Ovary (tissue), 10 donors: ENCODE measurements at places on chromosomes 1 and 21. TPM values are rescaled to one million over a fixed set of nuclear protein-coding genes. Genes with fewer than 3 reads are reported as not detected.

HAX1 gene
- total RNA-seq, result 124 TPM

C8A gene
- not detected for total RNA-seq

GREM2 gene
- total RNA-seq, result 0.95 TPM

ATP5IF1 gene
- 189 TPM for total RNA-seq

BARHL2 gene
- not detected for total RNA-seq

RGS7 gene
- not detected for total RNA-seq

DNA sequence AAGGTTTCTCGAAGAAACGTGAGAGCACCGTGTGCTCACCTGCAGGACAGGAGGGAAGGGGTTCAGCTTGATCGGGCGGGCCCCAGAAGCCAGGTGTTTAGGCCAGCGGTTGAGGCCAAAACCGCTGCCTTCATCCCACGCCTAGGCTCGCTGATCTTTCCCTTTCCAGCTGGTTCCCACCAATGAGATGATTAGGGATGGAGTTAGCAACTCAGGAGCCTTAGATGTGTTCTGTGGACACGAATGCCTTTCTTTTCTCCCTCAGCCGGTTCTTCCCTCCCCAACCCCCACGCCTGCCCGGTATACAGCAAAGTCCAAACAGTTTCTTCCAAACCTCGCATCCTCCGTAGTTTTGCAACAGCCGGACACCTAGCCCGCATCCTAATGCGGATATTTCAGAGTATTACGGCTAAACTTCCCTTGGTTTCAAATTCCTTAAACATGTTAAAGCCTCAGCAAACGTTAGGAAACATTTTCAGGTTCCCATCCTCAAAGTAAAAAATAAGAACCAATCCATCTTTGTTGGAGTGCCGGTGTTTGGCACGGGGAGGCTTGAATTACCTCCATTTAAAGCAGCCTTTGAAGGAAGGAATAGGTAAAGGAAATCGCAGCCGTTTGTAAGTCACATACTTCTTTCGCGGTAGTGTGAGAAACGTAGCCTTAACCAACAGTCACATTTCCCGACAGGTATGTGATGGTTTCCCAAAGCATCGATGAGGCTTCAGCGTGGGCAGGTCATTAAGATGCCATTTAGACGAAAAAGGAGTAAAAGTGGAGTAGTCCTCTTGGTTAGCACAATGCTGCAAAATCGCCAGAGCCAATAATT lies 1.1 kb downstream of the LRRC8C start:
- no peaks in the 10 kb centered on the region for H3K36me3 ChIP-seq
- DNase-seq, result peak; percentile 45
- peak overlapping the region; percentile 95 for H3K27ac ChIP-seq
- H3K4me1 ChIP-seq, result no peaks in the 10 kb centered on the region
- H3K27me3 ChIP-seq, result no peaks in the 10 kb centered on the region
- peak overlapping the region; percentile 79 for H3K4me3 ChIP-seq

- no peak for DNase-seq
- no peak overlapping the region for H3K27ac ChIP-seq
- no peaks in the 10 kb centered on the region for H3K27me3 ChIP-seq
- H3K4me3 ChIP-seq, result no peak overlapping the region
Measured at GRCh38 chr1:208737922-208738321, 493.7 kb upstream of the PLXNA2 start.

- no peaks in the 10 kb centered on the region for H3K4me1 ChIP-seq
- no peak for DNase-seq
- no peak overlapping the region for H3K27ac ChIP-seq
- H3K4me3 ChIP-seq, result no peak overlapping the region
- H3K36me3 ChIP-seq, result no peaks in the 10 kb centered on the region
Measured at GRCh38 chr1:172167796-172168596, 252.5 kb upstream of the C1orf105 start.

GRCh38 chr1:173367136-173367535 lies 110.0 kb upstream of the PRDX6 start:
- no peak for DNase-seq
- no peak overlapping the region for H3K4me3 ChIP-seq
- no peaks in the 10 kb centered on the region for H3K27me3 ChIP-seq
- no peak overlapping the region for H3K27ac ChIP-seq
- H3K36me3 ChIP-seq, result no peaks in the 10 kb centered on the region

DNA sequence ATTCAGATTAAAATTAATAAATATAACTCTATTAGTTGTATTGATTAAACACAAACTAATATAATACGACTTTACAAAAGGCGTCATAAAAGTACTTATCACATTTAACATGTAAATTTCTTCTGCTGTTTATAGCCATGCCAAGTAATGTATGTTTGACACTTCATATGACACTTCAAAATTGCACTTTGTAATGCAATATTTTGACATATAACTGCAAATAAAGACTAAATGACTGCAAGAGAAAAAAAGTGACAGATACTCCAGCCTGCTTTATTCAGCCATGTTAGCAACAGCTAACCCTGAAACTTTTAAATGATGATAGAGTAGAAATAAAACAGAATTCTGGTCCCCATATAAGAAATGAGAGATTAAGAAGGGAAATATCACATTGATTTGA lies 1238.0 kb downstream of the MRPL39 start:
- H3K4me3 ChIP-seq, result no peak overlapping the region
- peaks cover 3% of the 10 kb centered on the region for H3K27me3 ChIP-seq
- no peaks in the 10 kb centered on the region for H3K36me3 ChIP-seq
- DNase-seq, result no peak
- H3K4me1 ChIP-seq, result no peaks in the 10 kb centered on the region

DNA sequence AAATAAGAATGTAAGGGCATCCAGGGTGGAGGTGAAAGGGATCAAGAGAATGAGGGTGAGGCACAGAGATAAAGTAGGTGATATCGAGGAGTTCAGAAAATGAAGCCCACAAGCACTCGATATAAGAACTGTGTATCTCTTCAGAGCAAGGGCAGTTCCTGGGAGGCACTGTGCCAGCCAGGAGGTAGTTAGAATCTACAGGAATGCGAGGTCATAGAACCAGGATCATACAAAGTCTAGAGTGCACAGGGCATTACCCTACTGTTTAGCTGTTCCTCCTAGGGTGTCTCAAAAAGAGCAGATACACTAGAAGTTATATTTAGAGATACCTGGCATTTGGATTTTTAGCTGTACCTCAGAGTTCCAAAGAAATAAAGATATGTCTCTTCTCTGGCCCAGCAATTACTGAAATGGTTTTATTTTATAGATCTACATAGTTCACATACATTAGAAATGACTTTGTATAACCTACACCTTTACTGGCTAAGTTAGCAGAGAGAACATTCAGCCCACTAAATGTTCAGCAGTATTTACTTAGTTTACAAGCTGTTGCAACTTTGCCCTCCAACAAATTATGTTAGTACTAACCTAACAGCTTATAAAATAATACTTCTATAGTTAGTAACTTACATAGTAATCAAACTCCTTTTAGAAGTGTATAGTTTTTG lies 1.6 kb downstream of the OVAAL start:
- no peak overlapping the region for H3K27ac ChIP-seq
- no peaks in the 10 kb centered on the region for H3K36me3 ChIP-seq
- no peaks in the 10 kb centered on the region for H3K4me1 ChIP-seq
- DNase-seq, result no peak
- H3K4me3 ChIP-seq, result no peak overlapping the region
- no peaks in the 10 kb centered on the region for H3K27me3 ChIP-seq

DNA sequence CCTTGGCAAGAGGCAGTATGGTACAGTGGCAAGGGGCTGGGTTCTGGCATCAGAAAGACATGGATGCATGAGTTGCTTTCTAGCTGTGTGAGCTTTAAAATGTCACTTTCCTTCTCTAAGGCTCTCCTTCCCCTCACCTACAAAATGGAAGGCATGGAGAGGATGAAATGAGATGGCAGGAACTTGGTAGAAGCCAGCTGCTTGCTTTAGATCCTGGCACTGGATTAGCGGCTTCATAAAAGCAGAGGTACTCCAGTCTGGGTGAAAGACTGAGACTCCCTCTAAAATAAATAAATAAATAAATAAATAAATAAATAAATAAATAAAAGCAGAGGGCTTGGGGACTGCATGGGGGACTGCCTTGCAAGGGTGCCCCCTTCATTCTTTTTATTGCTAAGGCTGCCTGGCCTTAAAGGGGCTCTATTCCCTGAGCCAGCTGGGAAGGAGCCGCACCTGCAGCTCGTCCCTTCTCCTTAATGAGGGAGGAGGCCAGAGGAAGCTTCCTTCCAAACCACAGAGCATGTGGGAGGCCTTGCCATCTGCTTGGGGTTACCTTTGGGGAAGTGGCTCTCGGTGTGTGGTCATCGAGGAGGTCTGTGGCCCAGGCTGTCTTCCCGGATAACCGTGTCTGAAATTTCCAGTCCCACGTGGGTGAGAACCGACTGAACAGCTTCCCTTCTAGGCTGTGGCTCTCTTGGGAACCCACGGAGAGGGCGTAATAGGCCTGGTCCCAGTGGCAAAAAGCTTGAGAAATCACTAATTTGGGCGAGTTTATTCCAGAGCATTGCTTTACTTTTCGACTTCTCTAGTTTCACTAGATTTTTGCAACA lies 2.0 kb upstream of the ATP13A2 start:
- H3K36me3 ChIP-seq, result no peaks in the 10 kb centered on the region
- H3K27ac ChIP-seq, result no peak overlapping the region
- DNase-seq, result no peak
- H3K4me3 ChIP-seq, result no peak overlapping the region
- no peaks in the 10 kb centered on the region for H3K27me3 ChIP-seq

GRCh38 chr1:109983380-109984189 lies 980 bp upstream of the AHCYL1 start:
- no peak for DNase-seq
- no peak overlapping the region for H3K4me3 ChIP-seq
- no peaks in the 10 kb centered on the region for H3K27me3 ChIP-seq
- H3K36me3 ChIP-seq, result no peaks in the 10 kb centered on the region
- peaks cover 14% of the 10 kb centered on the region for H3K4me1 ChIP-seq
- no peak overlapping the region for H3K27ac ChIP-seq

GRCh38 chr21:35026617-35027562 lies 22.2 kb downstream of the RUNX1 start:
- no peaks in the 10 kb centered on the region for H3K27me3 ChIP-seq
- no peak overlapping the region for H3K4me3 ChIP-seq
- H3K4me1 ChIP-seq, result no peaks in the 10 kb centered on the region
- DNase-seq, result peak; percentile 46
- H3K27ac ChIP-seq, result no peak overlapping the region

- no peaks in the 10 kb centered on the region for H3K27me3 ChIP-seq
- no peak overlapping the region for H3K27ac ChIP-seq
- DNase-seq, result no peak
Measured at GRCh38 chr1:168083456-168084325, 53.0 kb downstream of the GPR161 start.

GRCh38 chr1:95033843-95034242 lies 38.9 kb downstream of the ALG14 start:
- H3K4me3 ChIP-seq, result no peak overlapping the region
- no peaks in the 10 kb centered on the region for H3K36me3 ChIP-seq
- no peaks in the 10 kb centered on the region for H3K4me1 ChIP-seq
- no peak for DNase-seq

GRCh38 chr1:218369688-218370511 lies 24.8 kb downstream of the TGFB2 start:
- no peaks in the 10 kb centered on the region for H3K27me3 ChIP-seq
- H3K36me3 ChIP-seq, result no peaks in the 10 kb centered on the region
- no peak overlapping the region for H3K27ac ChIP-seq
- H3K4me1 ChIP-seq, result peaks cover 29% of the 10 kb centered on the region
- no peak for DNase-seq

DNA sequence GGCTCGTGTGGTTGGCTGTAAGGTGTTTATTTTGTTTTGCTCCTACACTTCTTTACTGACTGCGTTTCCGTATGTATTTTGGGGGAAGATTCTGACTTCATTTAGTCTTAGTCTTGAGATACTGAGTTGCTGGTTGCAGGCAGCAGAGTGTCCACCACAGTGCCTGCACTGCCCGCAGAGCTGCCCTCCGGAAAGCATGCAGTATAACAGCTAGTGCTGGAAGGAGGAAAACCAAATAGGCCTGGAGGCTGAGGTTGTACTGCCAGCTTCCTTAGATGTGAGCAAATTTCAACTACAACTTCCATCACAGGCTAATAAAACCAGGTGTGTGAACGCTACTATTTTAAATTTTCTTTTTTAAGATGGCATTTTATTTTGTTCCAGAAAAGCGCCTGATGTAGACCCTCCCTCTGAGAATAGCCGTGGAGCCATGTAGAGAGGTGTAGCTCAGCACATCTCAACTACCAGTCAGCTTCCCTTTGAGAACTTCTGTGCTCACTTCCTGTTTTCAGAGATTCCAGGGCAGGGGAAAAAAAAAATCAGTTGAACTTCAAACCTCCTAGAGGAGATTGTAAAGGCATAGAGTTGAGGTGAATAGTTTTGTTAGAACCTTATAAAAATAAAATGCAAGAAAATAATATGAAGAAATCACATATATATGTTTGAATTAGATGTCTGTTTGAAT lies 17.6 kb downstream of the LMO4 start:
- H3K4me1 ChIP-seq, result no peaks in the 10 kb centered on the region
- no peaks in the 10 kb centered on the region for H3K27me3 ChIP-seq
- no peak for DNase-seq
- no peak overlapping the region for H3K27ac ChIP-seq
- H3K36me3 ChIP-seq, result no peaks in the 10 kb centered on the region

DNA sequence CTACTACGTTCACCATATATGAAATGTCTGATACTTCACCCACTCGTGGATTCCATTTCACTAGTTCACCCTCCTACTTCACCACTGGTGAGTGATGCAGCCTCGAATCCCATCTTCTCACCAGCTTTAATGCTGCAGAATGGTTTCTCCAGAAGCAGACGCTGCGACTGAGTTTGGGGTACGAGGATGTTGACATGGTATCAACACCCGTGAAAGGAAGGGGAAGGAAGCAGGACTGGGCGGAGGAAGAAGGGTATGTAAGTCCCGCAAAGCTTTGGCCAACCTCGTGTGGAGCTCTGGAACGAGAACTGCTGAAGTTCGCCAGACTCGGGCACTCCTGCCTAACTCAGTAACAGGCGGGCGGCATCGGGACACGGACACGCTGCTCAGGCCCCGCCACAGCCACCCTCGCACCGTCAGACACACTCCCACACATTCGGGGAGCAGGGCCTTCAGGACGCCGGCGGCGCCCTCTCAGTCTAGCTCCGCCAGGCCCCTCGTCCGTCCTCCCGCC lies 833 bp upstream of the DIP2A start:
- H3K4me3 ChIP-seq, result peak overlapping the region; percentile 92
- H3K4me1 ChIP-seq, result peaks cover 6% of the 10 kb centered on the region
- H3K27me3 ChIP-seq, result no peaks in the 10 kb centered on the region
- peak overlapping the region; percentile 31 for H3K27ac ChIP-seq
- no peaks in the 10 kb centered on the region for H3K36me3 ChIP-seq

DNA sequence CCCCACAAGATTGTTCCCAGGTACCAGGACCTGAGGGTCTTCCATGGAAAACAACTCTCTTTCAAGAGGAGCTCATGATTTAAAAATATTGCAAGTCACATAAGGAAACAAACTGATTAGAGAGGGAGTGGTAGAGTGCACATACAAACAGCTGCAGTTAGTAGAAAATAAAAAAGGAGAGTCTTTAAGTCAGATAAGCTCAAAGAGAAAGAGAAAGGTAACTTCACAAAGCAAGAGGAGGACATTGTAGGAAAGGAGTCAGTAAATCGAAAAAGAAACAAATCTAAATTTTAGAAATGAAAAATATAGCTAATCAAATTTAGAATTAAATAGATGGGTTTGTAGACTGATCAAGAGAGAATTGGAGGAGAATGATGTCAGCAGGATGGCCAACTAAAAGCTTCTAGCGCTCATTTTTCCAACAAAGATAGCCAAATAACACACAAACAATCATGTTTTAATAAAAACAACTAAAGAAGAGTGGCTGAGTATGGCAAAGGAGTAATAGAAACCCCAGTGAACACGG lies 86.1 kb upstream of the CD53 start:
- no peaks in the 10 kb centered on the region for H3K4me1 ChIP-seq
- H3K27me3 ChIP-seq, result no peaks in the 10 kb centered on the region
- H3K4me3 ChIP-seq, result no peak overlapping the region
- DNase-seq, result no peak
- no peaks in the 10 kb centered on the region for H3K36me3 ChIP-seq
